Bone marrow (tissue), 2 donors: ENCODE measurements at places on chromosomes 12 and 14.

DNA sequence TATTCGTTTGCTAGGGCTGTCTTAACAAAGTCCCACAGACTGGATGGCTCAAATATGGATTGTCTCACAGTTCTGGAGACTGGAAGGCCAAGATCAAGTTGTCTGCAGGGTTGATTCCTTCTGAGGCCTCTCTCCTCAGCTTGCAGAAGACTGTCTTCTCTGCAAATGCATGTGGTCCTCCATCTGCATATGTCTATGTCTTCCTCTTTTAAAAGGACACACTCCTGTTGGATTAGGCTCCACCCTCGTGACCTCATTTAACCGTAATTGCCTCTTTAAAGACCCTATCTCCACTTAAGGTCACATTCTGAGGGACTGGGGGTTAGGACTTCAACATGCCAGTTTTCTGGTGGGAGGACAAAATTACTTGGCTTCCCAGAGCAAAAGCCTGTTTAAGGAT lies 123.3 kb downstream of the SLC38A6 start:
- DNase-seq: no peak

GRCh38 chr14:86999036-86999435 lies 993.9 kb downstream of the GALC start:
- no peak for DNase-seq

DNA sequence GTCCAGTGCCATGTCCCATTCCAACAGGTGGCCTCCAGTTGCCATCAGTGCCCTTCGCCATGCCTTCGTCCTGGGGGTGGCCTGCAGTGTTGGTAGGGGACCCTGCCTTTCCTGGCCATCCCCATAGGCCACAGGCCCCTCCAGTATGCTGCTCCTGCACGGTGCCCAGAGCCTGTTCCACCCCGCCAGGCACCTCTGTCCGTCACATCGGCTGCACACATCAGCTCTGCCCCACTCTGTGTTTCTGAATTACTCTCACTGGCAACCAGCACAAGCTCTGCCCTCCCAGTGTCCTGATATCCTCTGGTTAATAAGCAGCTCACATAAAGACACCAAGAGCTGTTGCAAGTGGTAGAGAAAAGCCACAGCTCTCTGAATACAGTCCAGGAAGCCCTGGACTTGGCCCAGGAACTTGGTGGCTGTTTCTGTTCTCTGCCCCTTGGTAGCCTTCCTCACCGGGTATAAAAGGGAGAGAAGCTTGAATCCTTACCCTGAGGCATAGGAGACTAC lies 31.3 kb upstream of the ATP2A2 start:
- DNase-seq: no peak

DNA sequence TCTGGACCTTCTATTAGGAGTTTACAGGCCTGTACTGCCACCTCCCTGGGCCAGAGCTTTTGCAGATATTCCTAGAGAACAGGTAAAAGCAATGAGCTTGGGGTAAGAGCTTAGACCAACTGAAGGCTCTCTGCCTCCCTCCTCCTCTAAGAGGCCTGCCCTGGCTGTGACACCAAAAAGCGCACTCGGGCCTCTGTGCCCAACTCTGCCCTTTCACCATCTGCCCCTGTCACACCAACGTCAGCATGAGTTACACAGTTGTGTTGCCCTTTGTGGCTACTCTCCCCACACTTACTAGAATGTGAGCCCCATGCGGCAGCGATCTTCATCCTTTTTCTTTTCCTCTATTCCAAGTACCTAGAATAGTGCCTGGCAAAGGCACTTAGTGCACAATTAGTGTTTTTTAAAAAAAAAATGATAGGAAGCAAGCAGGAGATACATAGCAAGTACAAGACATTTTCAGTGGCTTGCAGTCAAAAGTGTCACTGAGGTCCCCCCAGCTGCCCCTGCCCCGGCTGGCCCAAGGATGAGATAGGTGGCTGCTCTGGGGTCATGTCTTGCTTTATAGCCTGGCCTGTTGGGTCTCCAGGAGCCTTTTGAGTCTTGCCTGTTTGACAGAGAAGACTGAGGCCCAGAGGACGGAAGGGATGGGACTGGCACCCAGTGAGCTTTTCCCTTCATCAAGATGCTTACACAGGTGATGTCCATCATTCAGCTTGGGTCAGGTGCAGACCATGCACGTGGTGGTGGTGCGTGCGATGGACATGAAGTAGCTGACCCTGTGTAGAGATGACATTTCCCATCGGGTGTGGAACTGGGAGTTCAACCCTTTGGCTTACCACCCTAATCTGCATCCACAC lies 12.5 kb downstream of the CKB start:
- no peak for DNase-seq

GRCh38 chr12:116677202-116677661 lies 60.6 kb downstream of the SPRING1 start:
- no peak for DNase-seq

DNA sequence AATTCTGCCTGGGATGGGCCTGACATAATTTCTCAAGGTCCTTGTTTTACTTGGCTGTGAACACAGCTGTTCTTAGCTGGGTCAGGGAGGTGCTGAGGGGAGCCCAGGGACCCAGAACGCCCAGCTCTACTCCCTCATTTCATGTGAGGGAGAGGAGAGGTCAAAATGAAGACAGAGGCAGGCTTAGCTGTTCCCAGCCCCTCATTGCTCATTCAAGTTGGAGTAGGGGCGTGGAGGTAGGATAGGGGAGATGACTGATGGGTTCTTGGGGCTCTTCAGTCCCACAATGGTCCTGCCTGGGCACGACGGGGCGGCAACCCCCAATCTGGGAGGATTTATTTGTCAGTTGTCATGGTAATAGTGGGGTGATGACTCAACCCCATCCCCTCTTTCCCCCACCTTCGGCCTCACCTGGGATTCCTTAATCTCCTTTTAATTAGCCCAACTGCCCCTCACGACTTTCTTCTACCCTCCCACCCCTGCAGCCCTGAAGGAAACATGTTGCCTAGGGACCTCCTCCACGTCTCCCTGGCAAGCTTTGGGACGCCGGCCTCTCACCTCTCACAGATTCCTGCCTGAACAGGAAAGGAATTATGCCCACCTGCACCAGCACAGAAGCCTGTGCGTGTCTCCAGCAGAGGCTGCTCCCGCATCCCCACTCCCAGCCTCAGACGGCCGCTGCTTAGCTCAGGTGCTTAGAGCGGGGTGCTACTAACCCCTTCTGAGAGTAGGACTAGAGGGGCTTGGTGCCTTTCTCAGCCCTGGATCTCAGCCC lies 10.2 kb downstream of the SPRYD3 start:
- no peak for DNase-seq

- DNase-seq: no peak
These were observed 70.3 kb downstream of the COX16 start for GRCh38 chr14:70289138-70289537.

GRCh38 chr14:87617079-87617478 lies 375.9 kb downstream of the GALC start:
- no peak for DNase-seq

- DNase-seq: no peak
These were observed 15.4 kb downstream of the GLTP start for GRCh38 chr12:109864916-109865315.

DNA sequence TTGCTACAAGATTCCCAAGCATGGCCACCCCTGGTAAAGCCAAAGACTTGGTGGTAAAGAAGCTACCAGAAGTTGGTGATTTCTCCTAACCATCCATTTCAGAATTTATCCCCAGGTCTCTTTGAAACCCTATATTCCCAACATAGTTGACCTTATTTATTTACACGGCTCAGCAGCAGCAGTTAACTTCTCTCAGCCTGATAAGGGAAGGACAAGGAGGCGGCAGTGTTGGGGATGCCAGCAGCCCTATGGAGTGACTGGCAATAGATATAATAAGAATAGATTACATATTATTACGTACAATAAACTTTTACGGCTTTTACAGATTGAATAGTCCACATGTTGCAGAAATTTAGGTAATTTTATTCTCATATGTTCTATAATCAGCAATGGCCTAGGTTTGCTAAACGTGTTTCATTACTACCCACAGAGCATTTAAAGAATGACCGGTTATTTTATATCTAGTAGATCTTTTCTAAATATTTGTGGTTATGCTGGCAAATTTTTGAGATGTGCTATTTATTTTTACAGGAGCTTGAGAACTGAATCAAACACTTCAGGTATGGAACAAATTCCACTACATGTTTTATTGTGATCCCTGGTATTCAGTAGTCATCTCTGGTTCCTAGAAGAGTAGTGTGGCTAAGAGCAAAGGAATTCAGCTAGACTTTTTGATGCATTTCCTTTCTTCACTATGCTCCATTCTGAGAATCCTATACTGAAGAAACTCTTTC lies 19.8 kb upstream of the PALS1 start:
- no peak for DNase-seq

DNA sequence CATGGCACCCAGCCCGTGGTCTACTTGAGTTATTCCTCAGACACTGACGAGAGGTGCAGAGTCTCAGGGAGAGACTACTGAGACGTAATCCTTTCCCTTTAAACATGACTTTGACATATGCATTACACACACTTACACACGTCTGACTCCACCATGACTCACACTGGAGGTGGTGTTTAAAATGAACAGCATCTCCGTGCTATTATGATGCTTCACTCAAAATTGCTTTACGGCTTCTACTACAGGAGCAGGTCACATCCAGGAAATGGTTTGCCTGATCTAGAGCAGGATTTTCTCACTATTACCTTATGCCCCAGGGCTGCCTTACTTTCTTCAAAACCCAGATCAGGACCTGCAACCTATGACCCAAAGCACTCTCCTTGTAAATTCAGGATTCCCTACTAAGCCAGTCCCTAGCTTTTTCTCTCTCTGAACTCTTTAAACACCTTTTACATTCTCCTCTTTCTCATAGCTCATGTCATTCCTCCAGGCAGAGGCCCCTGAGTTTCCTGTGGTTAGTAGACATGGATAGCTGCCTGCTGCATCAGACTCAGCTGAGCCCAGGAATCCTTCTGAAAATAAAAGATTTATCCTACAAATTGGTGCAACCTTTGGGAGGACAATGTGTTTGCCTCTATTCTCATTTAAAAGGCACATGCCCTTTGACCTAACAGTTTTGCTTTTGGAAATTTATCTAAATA lies 31.2 kb downstream of the TMCC3 start:
- DNase-seq: no peak

GRCh38 chr14:99041820-99042174 lies 230.2 kb downstream of the BCL11B start:
- no peak for DNase-seq

DNA sequence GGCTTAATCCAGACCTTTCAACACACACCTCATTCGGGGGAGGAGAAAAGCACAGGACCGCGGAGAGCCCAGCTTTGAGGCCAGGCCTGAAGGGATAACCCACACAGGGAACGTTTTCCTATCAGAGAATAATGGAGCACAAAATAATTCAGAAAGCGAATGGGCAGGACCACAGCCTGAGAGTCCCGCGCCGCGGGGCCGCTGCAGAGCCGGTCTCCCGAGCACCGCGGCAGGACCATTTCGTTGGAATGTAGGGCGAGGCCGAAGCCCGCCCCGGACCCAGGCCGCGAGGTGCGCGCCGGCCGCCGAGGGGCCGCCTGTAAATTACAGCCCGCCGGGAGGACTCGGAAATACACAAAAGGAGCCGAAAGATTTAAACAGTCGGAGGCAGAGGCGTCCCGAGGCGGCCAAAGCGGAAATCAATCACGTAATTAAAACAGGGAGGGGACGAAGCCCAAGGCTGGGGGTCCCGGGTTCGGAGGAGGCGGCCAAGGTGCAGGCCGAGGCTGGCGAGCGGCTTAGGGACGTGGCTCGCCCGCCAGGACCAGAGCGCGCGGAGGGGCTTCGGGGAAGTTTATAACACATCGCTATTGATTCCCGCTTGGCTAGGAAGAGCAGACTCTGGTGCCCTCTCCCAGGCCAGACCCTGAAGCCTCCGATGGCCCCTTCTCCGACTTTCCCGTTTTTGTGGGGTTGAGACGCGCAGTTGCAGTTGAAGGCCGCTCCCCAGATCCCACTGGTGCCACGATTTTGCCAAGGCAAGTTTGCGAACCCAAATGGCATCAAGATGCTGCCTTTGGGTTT lies 6.3 kb upstream of the HOXC4 start:
- DNase-seq: no peak

GRCh38 chr14:81767266-81767995 lies 233.8 kb upstream of the SEL1L start:
- no peak for DNase-seq

- no peak for DNase-seq
These were observed 1.7 kb downstream of the LARP4 start for GRCh38 chr12:50402264-50403000.

GRCh38 chr12:110869026-110869425 lies 22.2 kb downstream of the CCDC63 start:
- no peak for DNase-seq
